Activated B cell treated with CpG ODN at 0.5 μM for 24 hours (primary cell): ENCODE measurements at places on chromosomes 16 and 17.
A peak's percentile ranks its signal among the peaks of the same experiment; 100 is the strongest.

DNA sequence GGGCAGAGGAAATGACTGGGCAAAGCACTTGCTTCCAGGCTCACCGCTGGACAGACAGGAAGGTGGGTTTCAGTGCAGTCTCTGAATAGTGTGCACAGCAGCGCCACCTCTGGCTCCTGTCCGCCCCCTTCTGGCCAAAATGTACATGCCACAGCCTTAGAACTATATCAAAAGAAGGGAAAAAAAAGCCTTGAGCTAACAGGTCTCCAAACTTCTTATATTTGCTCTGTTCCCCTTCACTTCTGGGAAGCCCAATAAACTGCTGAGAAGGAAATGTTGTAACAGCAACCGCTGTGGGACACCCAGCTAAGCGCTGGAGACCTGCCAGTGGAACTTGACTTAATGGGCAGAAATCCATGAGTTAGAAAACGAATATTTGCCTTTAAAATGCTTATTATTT is 17.5 kb downstream of the COG7 start:
- DNase-seq = peak; percentile 41

- DNase-seq = no peak
Measured at GRCh38 chr17:14581186-14581830, 280.4 kb downstream of the HS3ST3B1 start.

DNA sequence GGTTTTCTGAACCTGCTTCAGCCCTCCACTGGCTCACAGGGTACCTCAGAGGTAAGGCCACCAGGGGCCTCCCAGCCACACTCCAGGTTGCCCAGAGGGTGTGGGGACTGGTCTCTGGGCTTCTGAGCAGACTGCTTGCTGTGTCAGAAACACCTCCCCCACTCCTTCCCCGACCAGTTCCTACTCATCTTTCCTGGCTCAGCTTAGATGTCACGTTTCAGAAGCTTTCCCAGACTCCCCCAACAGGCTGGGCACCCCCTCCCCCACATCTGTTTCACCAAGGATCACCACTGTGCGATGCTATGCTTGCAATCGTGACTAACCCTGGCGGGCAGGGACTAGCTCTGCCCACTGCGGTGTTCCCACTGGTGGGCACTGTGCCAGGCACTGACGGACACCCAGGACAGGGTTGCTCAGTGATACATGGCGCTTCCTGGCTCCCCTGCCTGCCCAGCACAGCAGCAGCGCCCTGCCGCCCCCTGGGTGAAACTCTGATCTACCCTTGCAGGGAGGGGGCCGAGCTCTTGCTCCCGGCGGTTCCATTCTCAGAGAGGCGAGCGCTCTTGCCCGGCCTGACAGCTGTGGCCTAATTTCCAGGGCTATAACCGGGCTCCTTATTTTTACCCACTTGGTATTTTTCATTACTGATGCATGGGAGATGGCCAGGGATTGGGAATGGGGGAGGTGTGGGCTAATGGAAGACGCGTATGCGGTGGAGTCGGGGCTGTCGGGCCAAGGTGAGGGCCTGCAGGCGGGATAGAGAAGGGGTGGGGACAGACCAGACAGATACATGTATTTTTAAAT is 29.4 kb upstream of the MTSS2 start:
- no peak for DNase-seq

DNA sequence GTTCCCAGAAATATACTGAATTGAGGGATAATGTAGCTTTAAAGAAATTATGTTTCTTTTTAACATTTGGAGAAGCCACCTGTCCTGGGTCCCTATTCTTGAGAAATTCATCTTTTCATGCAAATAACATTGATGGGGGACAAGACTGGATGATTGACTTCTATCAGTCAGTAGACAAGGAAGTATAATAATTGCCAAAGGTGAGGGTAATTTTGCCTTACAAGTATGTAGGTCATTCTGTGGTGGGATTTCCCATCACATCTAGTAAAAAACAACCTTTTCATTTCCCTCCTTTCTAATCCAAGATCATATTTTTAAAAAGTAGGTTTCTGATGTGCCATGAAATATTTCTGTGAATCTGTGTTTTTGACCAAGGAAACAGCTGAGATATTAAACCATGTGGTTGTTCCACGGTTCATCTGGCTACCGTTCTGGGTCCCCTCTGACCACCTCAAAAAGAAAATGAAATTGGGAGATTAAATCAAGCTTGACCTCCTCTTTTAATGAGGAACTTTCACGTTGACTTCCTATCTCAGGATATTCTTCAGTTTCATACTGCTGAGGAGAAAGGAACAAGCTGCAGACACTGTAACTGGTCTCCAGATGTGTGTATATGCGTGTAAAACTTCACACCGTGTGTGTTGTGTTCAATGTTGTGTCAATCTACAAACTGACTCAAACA is 138.6 kb downstream of the MAP2K6 start:
- DNase-seq = no peak

DNA sequence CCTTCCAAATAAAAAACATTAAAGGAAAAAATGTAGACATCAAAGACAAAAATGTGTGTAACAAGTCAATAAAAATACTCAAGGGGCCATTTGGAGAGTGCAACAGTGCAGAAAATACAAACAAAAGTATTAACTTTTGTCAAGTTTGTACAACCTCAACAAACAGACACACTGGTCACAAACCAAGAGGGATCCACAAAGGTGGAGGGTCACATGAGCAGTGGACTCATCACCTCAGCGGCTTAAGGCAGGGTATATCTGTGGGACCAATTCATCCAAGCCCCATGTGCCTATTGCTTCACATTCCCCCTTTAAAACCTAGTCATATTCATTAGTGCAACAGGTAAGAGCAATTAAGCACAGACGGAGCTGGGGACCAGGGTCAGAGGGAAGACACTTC is 45.2 kb downstream of the DCUN1D3 start:
- no peak for DNase-seq

DNA sequence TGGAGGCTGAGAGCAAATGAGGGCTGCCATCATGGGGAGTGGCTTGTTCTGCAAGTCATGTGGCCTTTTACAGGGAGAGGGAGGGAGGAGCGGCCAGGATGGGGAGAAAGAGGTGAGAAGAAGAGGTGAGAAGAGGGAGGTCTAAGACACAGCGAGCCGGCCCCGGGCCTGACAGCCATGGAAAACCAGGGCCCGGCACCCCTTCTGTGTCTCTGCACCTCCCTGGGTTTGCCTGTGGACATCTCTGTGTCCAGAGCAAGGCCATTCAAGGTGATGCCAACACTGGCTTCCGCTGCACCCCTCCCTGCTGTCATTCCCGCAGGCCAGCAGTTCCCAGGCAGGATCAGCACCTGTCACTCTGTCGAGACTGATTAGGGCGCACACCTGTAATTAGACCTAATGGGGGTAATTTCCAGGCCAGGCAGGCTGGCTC is 75.6 kb downstream of the MGAT5B start:
- DNase-seq = no peak

DNA sequence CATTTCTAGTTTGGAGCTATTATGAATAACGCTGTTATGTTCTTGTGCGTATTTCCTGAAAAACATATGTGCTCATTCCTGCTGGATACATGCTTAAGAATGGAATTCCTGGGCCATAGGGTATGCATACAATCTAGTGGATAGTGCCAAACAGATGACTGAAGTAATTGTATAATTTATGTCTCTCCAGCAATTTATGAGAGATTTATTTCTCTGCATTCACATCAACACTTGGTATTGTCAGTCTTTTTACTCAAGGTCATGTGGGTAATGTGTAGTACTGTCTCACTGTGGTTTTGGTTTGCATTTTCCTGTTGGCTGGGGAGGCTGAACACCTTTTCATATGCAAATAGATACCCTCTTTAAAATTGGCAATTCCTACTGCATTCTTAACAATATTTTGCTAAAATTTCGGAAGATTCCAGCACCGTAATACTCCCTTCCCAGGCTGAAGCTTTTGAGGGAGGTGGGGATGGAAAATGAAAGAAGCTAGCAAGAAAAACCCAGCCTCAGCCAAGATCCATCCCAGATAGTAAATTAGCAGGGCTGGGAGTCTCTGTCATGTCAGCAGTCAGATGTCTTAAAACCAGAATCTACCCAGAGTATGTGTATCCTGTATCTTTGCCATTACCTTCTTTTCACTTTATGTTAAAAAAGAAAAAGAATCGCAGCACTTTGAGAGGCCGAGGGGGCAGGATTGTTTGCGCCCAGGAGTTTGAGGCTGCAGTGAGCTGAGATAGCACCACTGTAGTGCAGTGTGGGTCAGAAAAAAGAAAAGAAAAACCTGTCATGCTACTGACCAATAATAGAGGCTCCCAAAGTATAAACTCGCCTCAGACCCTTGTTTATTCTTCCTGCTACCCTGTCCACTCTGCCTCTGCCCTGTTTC is 204.9 kb downstream of the LGALS9B start:
- no peak for DNase-seq

GRCh38 chr16:10655415-10655977 is 39.2 kb downstream of the TEKT5 start:
- DNase-seq = no peak

GRCh38 chr17:12830777-12831247 is 41.5 kb downstream of the ARHGAP44 start:
- no peak for DNase-seq

DNA sequence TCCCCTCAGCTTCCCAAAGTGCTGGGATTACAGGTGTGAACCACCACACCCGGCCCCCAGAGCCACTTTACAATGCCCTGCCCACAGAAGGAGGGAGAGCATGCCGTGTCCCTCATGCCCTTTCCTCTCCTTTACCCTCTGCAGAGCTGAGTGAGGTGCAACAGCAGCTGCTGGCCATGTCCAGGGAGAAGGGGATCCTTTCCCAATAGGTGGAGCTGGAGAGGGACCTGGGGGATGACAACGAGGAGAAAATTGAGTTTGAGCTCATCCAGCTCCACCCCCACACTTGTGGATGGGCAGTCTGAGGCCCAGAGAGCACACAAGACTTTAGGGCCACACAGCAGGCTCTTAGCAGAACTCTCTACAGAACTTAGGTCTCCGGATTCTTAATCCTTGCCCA is 7.9 kb upstream of the GSDMA start:
- no peak for DNase-seq

GRCh38 chr17:56085576-56086267 is 67.6 kb upstream of the ANKFN1 start:
- no peak for DNase-seq

GRCh38 chr16:9297437-9298113 is 206.1 kb downstream of the HAPSTR1 start:
- no peak for DNase-seq

GRCh38 chr16:66274335-66275110 is 92.0 kb upstream of the CDH5 start:
- DNase-seq = no peak

GRCh38 chr17:43092901-43093300 is 32.3 kb downstream of the BRCA1 start:
- DNase-seq = no peak

GRCh38 chr17:39769974-39770587 is 32.3 kb downstream of the GRB7 start:
- DNase-seq = no peak

DNA sequence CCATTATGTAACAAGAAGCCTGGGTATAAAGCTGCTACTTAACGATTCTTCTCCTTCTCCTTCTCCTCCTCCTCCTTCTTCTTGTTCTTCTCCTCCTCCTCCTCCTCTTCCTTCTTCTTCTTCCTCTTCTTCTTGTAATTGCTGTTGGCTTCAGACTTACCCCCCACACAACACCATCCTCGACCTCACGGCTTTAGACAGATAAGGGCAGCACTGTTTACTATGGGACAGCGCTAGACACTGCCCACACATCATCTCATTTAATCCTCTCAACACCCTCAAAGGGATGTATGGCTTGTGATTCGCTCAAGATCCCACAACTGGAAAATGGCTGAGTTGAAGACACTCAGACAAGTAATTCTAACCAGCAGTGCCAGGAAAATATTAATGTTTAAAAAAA is 60.6 kb upstream of the NOG start:
- no peak for DNase-seq

- no peak for DNase-seq
Measured at GRCh38 chr17:4040784-4041183, 76.5 kb upstream of the ATP2A3 start.

DNA sequence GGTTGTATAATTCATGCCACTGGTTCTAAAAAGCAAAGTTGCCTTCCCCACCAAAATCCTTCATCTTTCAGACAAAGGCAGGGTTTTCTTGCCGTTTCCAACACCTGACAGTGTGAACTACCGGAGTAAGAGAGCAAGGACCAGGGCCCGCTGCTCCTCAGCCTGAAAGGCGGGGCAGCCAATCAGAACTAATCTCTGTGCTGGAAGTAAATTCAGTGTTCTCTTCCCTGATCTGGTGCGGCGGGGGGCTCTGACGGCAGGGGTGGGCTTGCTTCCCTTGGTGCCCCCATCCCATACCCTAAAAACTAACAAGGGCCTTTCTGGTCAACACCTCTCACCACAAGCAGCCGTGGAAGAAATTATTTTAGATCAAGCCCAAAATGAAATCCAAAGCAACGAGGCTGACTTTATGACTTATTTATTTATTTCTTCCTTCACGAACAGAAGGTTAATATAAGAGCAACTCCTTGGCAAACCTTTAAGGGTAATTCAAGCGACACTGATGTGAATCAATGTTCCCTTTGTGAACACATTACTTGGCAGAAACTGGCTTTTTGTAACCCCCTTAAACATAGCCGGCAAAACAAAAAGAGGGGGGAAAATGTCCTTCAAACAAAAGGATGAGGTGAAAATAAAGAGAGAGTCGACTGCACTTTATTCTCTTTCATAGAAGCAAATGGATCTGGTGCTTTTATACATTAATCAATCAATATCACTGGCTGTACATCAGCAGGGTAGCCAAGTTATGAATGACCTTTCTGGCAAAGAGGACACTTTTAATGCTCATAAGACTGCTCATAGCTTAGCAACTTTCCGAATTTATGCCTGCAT is 189.9 kb downstream of the ZFHX3 start:
- no peak for DNase-seq

DNA sequence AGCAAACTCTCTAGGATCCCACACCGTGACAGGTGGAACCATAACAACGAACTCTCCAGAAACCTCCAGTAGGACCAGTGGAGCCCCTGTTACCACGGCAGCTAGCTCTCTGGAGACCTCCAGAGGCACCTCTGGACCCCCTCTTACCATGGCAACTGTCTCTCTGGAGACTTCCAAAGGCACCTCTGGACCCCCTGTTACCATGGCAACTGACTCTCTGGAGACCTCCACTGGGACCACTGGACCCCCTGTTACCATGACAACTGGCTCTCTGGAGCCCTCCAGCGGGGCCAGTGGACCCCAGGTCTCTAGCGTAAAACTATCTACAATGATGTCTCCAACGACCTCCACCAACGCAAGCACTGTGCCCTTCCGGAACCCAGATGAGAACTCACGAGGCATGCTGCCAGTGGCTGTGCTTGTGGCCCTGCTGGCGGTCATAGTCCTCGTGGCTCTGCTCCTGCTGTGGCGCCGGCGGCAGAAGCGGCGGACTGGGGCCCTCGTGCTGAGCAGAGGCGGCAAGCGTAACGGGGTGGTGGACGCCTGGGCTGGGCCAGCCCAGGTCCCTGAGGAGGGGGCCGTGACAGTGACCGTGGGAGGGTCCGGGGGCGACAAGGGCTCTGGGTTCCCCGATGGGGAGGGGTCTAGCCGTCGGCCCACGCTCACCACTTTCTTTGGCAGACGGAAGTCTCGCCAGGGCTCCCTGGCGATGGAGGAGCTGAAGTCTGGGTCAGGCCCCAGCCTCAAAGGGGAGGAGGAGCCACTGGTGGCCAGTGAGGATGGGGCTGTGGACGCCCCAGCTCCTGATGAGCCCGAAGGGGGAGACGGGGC is 1.3 kb downstream of the SPN start:
- no peak for DNase-seq

- no peak for DNase-seq
Measured at GRCh38 chr16:17159617-17160016, 311.1 kb downstream of the XYLT1 start.
